ENCODE measurements at places on chromosomes 13 and 19. TPM values are rescaled to one million over a fixed set of nuclear protein-coding genes. Genes with fewer than 3 reads are reported as not detected.

DNA sequence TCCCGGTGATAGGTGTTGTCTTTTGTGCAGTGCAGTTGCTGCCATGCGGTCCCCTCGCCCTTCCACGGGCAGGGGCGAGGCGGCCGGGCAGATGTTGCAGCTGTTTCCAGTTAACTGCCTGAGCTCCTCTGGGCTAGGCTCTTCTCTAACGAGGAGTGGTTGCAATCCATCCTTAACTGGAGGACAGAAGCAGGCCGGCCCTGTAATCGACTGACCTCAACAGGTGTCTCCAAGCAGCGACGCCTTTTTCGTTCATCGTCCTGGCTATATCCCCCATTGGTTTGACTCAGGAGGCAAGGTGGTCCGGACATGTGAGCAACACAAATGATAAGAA is 1.9 kb upstream of the TSC22D1 start:
- H3K27me3 ChIP-seq: no peaks in the 10 kb centered on the region
- peaks cover 26% of the 10 kb centered on the region for H3K4me1 ChIP-seq
- peak overlapping the region; percentile 2 for H3K4me3 ChIP-seq

DNA sequence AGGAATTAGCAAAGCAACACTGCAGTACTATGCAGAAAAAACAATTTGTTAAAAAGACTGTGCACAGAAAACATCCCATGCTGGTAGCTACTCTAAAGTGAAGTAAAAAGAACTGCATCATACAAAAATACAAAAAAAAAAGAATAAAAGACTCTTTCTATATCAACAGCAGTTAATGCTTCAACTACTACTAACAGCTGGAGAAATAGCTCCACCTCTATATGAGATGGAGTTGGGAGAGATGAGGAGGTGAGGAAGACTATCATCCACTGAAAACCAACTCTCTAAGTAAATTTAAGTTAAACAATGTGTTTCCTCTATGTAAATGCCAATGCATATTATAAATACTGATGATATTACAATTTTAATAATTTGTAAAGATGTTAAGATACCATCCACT is 1.8 kb downstream of the ZC3H13 start:
- no peak overlapping the region for H3K27ac ChIP-seq
- H3K4me3 ChIP-seq: no peak overlapping the region
- no peak for DNase-seq
- peaks cover 7% of the 10 kb centered on the region for H3K4me1 ChIP-seq

GRCh38 chr13:32448972-32449371 is 21.0 kb upstream of the N4BP2L1 start:
- no peak for DNase-seq
- no peaks in the 10 kb centered on the region for H3K36me3 ChIP-seq
- no peaks in the 10 kb centered on the region for H3K4me1 ChIP-seq
- no peaks in the 10 kb centered on the region for H3K27me3 ChIP-seq
- H3K27ac ChIP-seq: no peak overlapping the region

GRCh38 chr19:30535011-30535410 is 162.8 kb downstream of the ZNF536 start:
- H3K4me1 ChIP-seq: no peaks in the 10 kb centered on the region
- H3K36me3 ChIP-seq: no peaks in the 10 kb centered on the region
- no peaks in the 10 kb centered on the region for H3K27me3 ChIP-seq
- H3K27ac ChIP-seq: no peak overlapping the region
- no peak overlapping the region for H3K4me3 ChIP-seq
- no peak for DNase-seq

DNA sequence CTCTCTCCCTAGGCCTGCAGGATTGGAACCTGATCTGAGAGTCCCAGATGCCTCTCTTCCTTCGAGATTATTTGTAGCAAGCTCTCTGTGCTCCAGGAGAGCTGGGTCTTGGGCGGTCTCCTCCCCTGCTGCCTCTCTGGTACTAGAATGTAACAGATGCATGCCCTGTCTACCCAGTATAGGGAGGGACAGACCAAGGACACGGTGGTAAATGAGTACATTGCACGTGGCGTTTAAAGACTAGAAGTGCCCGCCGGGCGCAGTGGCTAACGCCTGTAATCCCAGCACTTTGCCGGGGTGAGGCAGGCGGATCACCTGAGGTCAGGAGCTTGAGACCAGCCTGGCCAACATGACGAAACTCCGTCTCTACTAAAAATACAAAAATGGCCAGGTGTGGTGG is 11.7 kb downstream of the SLC27A1 start:
- no peaks in the 10 kb centered on the region for H3K27me3 ChIP-seq
- H3K4me3 ChIP-seq: no peak overlapping the region
- H3K4me1 ChIP-seq: no peaks in the 10 kb centered on the region
- H3K27ac ChIP-seq: no peak overlapping the region
- no peak for DNase-seq
- no peaks in the 10 kb centered on the region for H3K36me3 ChIP-seq

DNA sequence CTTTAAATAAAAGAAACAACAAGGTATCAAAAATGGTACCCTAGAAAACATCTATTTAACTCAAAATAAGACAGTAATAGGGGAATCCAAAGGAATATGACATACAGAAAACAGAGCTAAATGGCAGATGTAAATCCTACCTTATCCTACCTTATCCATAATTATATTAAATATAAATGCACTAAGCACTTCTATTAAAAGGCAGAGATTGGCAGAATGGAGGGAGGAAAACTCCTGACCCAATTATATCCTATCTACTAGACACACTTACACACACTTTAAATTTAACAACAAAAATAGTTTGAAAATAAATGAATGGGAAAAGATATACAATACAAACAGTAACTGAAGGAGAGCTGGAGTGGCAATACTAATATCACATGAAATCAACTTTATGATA is 14.4 kb downstream of the RNASEH2B start:
- no peaks in the 10 kb centered on the region for H3K36me3 ChIP-seq
- no peak for DNase-seq
- no peak overlapping the region for H3K4me3 ChIP-seq
- H3K4me1 ChIP-seq: peaks cover 13% of the 10 kb centered on the region
- no peak overlapping the region for H3K27ac ChIP-seq
- no peaks in the 10 kb centered on the region for H3K27me3 ChIP-seq

- DNase-seq: no peak
- H3K27me3 ChIP-seq: no peaks in the 10 kb centered on the region
- H3K36me3 ChIP-seq: no peaks in the 10 kb centered on the region
Observed at GRCh38 chr13:41919741-41920487, 41.0 kb downstream of the VWA8 start.

DNA sequence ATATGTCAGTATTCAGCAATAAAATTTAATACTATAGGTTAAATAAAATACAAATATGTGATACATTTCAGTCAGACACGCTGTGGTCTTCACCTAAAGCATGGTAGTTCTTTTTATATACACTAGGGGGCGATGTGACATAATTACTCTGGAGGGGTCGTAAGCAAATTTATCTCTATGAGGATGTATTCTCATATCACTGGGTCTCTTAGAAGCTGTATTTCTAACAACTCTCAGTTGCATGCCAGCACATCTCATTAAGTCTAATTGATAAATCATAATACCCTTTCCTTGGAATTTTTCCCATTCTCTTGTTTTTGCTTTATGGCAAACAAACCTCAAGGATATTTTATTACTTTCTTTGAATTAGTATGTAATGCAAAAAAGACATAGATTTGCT is 3.9 kb upstream of the PCDH17 start:
- H3K36me3 ChIP-seq: no peaks in the 10 kb centered on the region
- H3K27ac ChIP-seq: no peak overlapping the region
- H3K4me1 ChIP-seq: peaks cover 14% of the 10 kb centered on the region
- H3K4me3 ChIP-seq: no peak overlapping the region

- no peak for DNase-seq
- H3K4me1 ChIP-seq: peaks cover 57% of the 10 kb centered on the region
- H3K27ac ChIP-seq: peak overlapping the region; percentile 0
- no peaks in the 10 kb centered on the region for H3K27me3 ChIP-seq
- H3K36me3 ChIP-seq: peaks cover 24% of the 10 kb centered on the region
Observed at GRCh38 chr19:47506459-47506858, 8.4 kb downstream of the NAPA start.

DNA sequence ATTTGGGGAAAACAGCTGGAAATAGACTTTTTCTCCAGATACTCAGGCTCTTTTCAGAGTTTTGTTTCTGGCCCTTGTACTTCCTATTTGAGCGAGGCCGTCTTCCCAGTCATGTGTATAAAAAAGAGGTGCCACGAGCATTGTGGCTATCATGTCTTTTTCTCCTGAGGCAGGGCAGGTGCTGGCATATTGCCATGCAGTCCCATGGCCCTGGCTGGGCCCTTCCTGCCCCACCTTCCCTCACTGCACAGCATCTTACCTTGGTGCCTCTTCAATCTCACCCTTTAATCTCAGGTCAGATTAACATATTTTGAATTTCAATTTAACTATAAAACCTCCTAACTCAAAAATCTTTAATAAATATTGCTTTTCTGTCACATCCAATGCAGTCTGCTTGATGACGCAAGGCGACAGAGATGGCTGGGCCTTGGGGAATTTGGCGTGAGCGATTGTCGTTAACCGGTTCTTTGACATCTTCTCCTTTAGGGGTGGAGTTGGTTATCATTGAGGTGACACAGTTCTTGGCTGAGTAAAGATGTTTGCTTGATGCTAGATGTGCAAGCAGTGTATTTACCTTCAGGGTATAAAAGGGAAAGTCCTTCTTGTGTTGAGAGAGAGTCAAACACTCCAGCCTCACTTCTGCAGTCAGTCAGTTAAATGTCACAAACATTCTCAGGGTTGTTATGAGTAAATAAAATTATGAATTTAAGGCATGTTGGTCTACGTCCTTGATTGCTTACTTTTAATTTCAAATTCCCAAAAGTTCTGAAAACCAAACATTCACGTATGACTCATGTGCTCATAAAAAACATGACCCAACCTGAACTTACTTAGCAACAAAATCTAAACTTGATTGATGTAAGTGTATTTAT is 289.9 kb downstream of the MYO16 start:
- H3K4me3 ChIP-seq: no peak overlapping the region
- DNase-seq: no peak
- no peaks in the 10 kb centered on the region for H3K36me3 ChIP-seq
- peaks cover 53% of the 10 kb centered on the region for H3K4me1 ChIP-seq
- no peaks in the 10 kb centered on the region for H3K27me3 ChIP-seq

GRCh38 chr19:46802152-46802551 is 13.8 kb upstream of the SLC1A5 start:
- H3K4me3 ChIP-seq: no peak overlapping the region
- no peaks in the 10 kb centered on the region for H3K36me3 ChIP-seq
- no peaks in the 10 kb centered on the region for H3K4me1 ChIP-seq
- no peak for DNase-seq

DNA sequence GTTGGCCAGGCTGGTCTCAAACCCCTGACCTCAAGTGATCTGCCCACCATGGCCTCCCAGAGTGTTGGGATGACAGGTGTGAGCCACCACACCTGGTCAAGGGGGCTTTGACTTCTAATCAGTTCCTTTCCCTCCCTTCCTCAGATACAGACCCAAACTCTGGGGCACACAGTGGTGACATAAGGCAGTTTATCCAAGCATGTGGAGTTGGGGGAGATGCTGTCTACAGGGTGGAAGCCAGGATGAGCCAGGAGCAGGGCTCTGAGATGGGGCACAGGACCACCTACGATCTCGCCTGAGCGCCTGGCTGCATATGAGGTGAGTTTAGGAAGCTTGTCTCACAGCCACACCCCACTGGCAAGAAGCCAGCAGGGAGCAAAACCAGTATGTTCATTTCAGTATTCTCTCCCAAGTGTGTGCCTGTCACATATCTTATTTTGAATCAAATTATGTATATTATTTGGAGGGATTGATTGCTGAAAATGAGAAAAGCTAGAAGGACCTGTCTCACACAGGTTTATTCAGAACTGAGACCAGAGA is 67.7 kb downstream of the KCTD15 start:
- H3K4me1 ChIP-seq: no peaks in the 10 kb centered on the region
- H3K27me3 ChIP-seq: no peaks in the 10 kb centered on the region
- H3K4me3 ChIP-seq: no peak overlapping the region

DNA sequence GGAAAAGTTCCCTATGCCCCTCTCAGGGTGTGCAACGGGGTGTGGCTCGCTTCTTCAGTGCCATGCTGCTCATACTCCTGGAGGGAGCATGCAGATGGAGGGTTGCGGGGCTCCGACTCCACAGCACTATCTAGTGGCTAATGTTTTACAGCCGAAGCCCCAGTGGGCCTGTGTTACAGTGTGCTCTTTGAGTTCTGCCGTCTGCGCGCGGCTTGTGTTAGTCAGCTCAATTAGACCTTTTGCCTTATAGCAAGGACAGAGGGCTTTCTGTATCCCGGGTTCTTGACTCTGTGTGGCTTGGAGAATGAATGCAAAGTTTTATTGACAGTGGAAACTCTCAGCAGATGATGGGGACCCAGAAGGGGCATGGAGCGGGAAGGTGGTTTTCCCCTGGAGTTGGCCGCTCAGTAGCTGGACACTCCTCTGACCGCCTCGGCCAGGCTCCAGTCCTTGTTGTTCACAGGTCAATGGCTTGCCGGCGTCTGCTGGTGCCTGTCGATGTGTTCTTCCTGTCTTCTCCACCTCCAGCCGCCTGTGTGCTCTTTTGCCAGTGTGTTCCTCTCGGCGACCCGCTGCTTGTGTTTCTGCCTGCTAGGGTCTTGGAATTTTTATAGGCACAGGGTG is 383.4 kb downstream of the LMO7 start:
- no peaks in the 10 kb centered on the region for H3K27me3 ChIP-seq
- H3K4me3 ChIP-seq: no peak overlapping the region
- DNase-seq: no peak
- H3K36me3 ChIP-seq: no peaks in the 10 kb centered on the region
- H3K27ac ChIP-seq: no peak overlapping the region

DNA sequence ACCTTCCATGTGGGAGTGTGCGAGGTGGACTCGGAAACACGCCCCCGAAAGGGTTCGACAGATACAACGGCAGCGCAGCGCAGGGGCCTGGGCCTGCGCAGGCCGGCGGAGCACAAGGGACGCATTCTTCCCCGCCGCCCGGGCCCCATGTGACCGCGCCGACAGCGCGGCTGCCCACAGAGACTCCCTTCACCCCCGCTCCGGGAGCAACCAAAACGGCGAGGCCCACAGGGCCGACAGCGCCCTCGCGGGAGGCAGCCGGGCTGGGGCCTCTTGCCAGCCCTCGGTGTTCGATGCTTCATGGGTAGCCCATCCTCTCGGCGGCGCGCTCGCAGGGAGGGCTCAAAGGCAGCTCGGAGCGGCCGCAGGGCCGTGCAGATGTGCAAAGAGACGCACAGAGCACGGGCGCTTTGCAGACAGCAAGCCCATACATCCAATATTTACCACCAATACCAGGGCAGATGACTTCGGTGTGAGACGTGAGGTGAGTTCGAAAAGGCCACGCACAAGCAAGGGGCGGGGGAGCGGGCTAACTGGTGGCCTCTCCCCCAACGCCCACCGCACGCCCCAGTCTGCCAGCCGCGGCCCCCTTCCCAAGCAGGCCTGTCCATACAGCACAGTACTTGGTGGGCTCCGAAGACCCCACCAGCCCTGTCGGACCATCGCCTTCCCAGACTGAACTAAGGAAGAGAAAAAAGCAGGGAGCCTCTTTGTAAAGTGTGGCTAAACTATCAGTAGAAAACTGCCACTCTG is 89.9 kb downstream of the CRYL1 start:
- no peak overlapping the region for H3K4me3 ChIP-seq
- no peaks in the 10 kb centered on the region for H3K27me3 ChIP-seq
- H3K4me1 ChIP-seq: no peaks in the 10 kb centered on the region
- no peaks in the 10 kb centered on the region for H3K36me3 ChIP-seq

GRCh38 chr13:77985866-77986636 is 67.4 kb upstream of the EDNRB start:
- no peaks in the 10 kb centered on the region for H3K4me1 ChIP-seq
- no peaks in the 10 kb centered on the region for H3K27me3 ChIP-seq
- no peak overlapping the region for H3K4me3 ChIP-seq
- no peak for DNase-seq
- H3K27ac ChIP-seq: no peak overlapping the region

Gene TTC9B
- not detected for total RNA-seq

Gene ADGRE1
- 0.11 TPM for total RNA-seq

Gene VAV1
- total RNA-seq: 12.9 TPM

Gene ZNF880
- total RNA-seq: 23.1 TPM

Measured in adrenal gland (tissue), 19 donors.